ENCODE measurements at places on chromosomes 16 and 17. TPM values are rescaled to one million over a fixed set of nuclear protein-coding genes. Genes with fewer than 3 reads are reported as not detected.

The CFAP119 gene
- polyA plus RNA-seq, result 0.56 TPM

The CDK5R1 gene
- polyA plus RNA-seq, result 11.5 TPM

The TK1 gene
- 1.7 TPM for polyA plus RNA-seq

The MYH3 gene
- 0.41 TPM for polyA plus RNA-seq

The HOXB6 gene
- polyA plus RNA-seq, result not detected

The RPGRIP1L gene
- polyA plus RNA-seq, result 3.4 TPM

The CTF1 gene
- not detected for polyA plus RNA-seq

The PTGES3L gene
- polyA plus RNA-seq, result not detected

The NAA60 gene
- polyA plus RNA-seq, result 28.8 TPM

The ENPP7 gene
- not detected for polyA plus RNA-seq

The PITPNM3 gene
- 0.04 TPM for polyA plus RNA-seq

The KRTAP4-1 gene
- not detected for polyA plus RNA-seq
